ENCODE measurements at places on chromosomes 4 and X.
A peak's percentile ranks its signal among the peaks of the same experiment; 100 is the strongest.

GRCh38 chr4:115851918-115852766 is 738.7 kb upstream of the NDST4 start:
- peak; percentile 13 for DNase-seq

DNA sequence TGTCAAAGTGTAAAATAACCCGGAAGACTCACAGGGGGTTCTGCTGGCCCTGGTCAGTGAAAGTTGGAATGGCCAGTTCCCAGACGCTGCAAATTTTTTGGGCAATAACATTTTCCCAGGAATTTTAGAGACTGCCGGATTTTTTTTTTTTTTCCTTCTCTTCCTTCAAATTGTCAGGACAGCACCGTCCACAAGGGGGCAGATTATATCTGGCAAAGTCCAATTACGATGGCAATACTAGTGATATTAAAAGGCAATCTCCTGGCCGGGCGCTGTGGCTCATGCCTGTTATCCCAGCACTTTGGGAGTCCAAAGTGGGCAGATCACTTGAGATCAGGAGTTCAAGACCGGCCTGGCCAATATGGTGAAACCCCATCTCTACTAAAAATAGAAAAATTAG is 20.5 kb downstream of the SLC25A5 start:
- peak; percentile 21 for DNase-seq

- DNase-seq: peak; percentile 21
Measured at GRCh38 chr4:177555007-177555574, 112.9 kb upstream of the AGA start.

DNA sequence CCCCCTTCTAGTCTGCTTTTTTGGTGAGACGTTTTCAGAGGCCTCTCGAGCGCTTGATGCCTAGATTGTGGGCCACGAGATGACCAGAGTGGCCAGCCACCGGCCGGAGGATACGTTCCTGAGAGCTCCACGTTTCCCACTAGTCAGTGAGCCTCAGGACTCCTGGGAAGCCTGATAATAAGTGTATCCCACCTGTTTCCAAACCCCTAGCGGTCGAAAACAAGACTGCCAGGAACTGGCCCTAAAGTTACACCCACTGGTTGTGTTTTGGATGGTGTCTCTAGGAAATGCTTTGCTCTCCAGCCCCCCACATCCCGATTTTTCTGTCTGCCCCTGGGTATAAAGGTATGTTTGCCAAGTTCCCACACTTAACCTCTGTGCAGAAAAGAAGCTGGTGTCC is 4.6 kb upstream of the RS1 start:
- no peak for DNase-seq

- no peak for DNase-seq
Measured at GRCh38 chrX:11965436-11965835, 172.8 kb upstream of the FRMPD4 start.

DNA sequence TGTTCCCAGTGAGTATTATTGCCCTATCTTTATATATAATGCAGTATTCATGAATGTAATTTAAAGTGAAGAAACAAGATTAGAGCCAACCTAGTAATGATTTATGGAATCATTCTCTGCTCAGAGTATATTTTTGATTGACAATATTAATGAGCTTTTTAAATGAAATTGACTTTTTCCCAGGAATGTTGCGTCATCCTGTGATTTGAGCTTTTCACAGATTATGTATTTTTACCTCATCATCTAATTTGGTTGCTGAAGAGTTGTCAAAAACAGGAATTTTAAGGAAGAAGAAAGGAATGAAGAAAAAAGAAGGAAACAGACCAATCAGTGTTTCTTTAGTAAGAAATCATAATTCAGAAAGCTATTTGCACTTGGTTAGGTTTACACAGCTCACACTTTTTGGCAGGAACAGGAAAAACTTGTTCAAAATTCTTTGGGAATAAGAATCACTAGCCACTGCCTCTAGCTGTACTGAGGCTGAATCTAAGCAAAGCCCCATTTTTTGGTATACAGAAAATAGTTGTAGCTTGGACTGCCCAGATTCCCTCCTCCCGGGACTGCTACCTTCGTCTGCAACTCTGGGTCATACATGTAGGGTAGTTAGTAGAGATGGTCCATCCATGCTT is 27.3 kb downstream of the EXOC1 start:
- DNase-seq: no peak

DNA sequence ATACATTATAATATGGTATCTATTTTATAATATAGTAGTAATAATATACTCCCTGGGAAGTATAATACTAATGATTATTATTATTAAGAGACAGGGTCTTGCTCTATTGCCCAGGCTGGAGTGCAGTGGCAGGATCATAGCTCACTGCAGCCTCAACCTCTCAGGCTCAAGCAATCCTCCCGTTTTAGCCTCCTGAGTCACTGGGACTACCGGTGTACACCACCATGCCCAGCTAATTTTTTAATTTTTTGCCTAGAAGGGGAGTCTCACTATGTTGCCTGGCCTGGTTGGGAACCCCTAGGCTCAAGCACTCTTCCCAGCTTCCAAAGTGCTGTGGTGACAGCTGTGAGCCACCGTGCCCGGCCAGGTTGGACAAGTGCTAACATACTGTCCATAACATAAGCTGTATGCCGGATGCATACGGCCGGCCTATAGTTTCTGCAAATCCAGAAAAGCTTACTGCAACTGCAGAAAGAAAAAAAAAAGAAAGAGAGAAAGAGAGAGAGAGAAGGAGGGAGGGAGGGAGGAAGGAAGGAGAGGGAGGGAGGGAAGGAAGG is 94.2 kb upstream of the PPP2R3B start:
- DNase-seq: no peak

- DNase-seq: no peak
Measured at GRCh38 chrX:31316340-31316991, 244.6 kb upstream of the FTHL17 start.

GRCh38 chr4:26069218-26069617 is 155.2 kb downstream of the SMIM20 start:
- no peak for DNase-seq

DNA sequence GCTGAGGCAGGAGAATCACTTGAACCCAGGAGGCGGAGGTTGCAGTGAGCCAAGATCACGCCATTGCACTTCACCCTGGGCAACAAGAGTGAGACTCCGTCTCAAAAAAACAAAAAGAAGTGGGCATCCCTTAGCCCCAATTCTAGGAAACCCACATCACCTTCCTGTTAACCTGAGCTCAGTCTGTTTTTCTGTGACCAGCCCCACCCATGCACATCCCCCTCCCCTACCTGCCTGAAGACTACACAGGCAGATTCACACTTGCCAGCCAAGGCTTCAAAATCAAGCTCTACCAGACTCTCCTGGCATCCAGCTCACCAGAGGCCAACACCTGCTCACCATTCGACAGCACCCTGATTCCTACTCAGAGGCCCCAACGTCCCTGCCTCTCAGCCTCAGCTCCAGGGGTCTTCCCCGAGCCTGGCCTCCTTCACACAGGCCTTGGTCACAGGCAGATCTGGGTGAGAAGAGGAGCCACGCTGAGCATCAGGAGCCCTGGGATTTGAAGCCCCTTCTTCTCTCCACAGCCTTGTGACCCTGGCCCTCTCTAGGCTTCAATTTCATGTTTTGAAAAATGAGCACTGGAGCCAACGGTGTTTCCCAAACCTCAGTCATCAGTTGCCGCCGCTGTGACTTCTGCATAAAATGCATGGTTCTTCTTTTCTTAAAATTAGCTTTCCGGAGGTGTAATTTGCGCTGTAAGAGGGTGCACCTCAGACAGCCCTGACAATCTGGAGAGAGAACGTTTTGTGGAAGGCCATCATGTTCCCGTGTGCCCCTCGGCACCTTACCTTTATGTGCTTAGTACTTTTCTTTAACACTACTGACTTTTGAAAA is 47.3 kb downstream of the JAKMIP1 start:
- no peak for DNase-seq

- no peak for DNase-seq
Measured at GRCh38 chrX:129748305-129748704, 9.5 kb downstream of the XPNPEP2 start.

Data from Caki2 (cell line).